ENCODE measurements at places on chromosomes 7 and 10.

DNA sequence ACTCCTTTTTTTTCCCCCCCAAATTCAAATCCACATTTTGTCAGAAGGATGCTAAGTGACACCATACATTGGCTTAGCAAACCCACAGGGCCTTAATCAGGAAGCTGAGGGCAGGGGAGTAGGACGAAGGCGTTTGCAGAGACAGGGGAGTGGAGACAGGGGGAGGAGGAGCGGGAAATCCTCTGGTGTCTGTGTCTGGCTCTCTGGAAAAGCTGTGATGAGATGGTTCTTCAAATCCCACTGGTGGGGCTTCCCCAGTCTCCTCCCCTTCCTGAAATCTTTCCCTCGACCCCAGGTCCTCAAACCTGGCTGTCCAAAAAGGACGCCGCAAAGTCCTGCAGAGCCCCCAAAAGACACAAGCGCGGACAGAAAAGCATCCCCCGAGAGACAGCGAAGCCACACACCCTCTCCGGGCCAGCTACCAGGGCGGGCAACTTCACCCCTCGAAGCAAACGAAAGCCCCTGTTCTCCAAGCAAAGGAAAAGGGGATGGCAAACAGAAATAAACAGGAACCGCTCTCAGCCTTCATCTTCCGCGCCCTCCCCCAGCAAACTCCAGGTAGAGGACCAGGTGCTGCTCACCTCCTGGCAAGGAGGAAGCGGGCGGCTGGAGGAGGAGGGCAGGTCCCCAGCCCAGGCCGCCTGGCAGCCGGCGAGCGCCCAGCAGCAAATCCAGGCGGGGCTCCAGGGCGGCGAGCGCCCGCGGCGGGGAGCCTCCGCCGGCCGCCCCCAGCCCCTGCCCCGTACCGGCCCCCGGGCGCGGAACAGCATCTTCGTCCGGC, 520 bp downstream of the ELAPOR2 start:
- DNase-seq, result peak; percentile 8

GRCh38 chr7:118492466-118492865, 268.0 kb downstream of the ANKRD7 start:
- no peak for DNase-seq

- DNase-seq, result no peak
These were observed 136.5 kb upstream of the ADARB2 start for GRCh38 chr10:1873661-1874315.

- DNase-seq, result no peak
These were observed 214.7 kb downstream of the FRMD4A start for GRCh38 chr10:14116021-14116420.

DNA sequence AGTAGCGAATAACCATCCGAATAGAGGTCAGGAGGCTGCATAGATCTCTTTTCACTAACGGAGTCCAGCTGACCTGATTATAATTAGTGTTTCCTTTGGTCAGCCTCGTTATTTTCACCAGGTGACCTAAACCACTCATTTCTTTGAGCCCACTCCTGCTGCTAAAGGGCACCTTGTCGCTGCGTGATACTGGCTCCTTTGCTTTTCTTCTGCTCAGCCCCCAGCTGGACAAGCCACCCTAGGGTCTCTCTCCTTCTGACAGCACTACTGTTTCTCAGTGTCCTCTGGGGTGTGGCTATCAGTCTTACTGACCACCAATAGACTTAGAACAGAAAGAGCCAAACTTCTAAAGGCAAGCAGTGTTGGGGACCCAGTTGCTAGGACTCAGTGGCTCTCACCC, 2.7 kb upstream of the IGFBP3 start:
- DNase-seq, result no peak

GRCh38 chr7:94109556-94109955, 105.4 kb upstream of the BET1 start:
- no peak for DNase-seq

DNA sequence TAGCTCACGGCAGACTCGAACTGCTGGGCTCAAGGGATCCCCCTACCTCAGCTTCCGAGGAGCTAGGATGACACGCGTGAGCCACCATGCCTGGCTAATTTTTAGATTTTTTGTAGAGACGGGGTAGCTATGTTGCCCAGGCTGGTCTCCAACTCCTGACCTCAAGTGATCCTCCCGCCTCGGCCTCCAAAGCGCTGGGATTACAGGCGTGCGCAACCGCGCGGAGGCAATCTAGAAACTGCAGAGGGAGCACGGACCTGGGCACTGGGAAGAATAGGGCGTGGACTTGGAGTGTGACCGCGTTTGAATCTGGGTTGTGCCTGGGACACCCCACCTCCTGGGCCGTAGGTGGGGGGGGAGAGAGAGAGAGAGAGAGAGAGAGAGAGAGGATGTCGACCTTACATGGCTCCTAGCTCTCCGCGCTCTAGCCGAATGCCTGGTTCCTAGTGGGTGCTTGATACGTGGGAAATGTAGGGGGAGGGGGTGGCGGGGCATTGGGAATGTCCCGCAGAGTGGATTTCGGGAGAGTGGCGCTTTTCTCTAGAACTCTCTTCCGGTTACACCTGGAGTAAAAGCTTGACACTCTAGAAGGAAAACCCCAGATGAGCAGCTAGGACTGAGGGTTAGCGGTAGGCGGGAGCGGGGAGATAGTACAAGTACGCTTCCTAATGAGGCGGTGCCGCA, 1.2 kb upstream of the MAP3K8 start:
- DNase-seq, result no peak

DNA sequence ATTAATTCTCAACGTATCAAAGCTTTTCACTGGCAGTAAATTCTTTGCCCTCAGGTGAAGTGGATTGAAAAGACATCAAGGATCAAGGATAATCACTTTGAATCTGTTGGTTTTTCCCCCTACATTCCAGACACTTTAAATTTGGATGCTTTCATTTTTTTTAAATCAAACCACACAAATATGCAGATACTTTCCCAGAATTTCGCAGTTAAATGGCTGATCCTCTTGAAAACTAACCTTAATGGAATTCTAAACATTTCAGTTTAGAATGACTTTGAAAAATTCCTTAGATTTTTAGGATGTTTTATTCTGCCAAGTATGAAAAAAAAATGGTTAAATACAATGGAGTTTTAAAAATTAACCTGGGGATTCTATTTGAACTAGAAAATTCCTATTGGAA, 325.9 kb downstream of the GFRA1 start:
- DNase-seq, result no peak

- DNase-seq, result no peak
These were observed 136.6 kb upstream of the NRBF2 start for GRCh38 chr10:62996516-62996915.

- no peak for DNase-seq
These were observed 91.8 kb upstream of the KCNIP2 start for GRCh38 chr10:101935431-101935830.

- DNase-seq, result no peak
These were observed 114.9 kb downstream of the STRA8 start for GRCh38 chr7:135348493-135348892.

GRCh38 chr7:44150466-44150832, 9.3 kb upstream of the MYL7 start:
- no peak for DNase-seq

GRCh38 chr10:97090644-97091043, 95.1 kb downstream of the SLIT1 start:
- DNase-seq, result no peak

- DNase-seq, result no peak
These were observed 11.8 kb upstream of the PRKAR1B start for GRCh38 chr7:738723-739454.

DNA sequence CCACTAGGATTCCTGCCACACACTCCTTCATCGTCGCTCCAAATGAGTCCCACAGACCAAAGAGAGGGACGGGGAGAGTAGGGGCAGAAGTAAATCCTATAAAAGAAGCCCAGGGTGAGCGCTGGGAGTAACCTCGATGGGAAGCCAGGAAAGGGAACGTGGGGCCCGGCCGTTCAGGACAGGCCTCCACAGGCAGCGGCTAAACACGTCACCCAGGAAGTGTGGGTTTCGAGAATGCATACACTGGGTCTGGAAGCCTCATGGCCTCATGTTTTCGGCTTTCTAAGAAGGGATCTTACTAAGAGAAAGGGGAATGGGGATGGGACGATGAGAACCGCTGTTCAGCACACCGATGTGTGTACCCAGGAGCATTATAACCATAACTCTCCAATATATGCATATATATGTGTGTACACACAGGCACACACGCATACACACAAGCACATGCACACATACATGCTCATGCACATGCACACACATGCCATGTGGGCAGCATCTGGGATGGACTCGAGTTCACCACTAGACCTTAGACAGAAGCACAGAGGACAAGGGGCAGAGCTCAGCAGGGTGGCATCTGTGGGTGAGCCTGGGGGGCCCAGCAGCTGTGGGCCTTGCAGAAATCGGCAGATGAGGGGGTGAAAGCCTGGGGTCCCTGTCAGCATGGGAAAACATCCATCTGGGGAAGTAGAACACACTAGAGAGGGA, 14.8 kb upstream of the CNPY1 start:
- no peak for DNase-seq

DNA sequence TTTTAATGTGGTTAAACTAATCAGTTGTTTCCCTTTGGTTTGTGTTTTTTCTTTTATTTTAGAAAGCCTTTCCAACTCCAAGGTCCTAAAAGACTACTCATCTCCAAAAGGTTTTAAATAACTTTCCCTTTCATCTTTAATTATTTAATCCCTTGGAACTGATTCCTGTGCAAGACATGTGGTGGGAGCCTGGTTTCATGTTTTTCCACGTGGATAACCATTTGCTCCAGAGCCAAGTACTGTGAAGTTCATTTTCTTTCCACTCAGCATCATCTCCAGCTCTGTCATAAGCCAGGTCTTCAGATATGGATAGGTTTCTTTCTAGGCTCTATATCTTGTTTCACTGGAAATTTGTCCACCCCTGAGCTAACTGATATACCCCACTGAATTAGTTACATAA, 16.7 kb downstream of the PPP1R3C start:
- DNase-seq, result no peak

- no peak for DNase-seq
These were observed 34.9 kb downstream of the BAIAP2L1 start for GRCh38 chr7:98365863-98366561.

GRCh38 chr10:7738536-7739407, 35.7 kb downstream of the ITIH2 start:
- no peak for DNase-seq

DNA sequence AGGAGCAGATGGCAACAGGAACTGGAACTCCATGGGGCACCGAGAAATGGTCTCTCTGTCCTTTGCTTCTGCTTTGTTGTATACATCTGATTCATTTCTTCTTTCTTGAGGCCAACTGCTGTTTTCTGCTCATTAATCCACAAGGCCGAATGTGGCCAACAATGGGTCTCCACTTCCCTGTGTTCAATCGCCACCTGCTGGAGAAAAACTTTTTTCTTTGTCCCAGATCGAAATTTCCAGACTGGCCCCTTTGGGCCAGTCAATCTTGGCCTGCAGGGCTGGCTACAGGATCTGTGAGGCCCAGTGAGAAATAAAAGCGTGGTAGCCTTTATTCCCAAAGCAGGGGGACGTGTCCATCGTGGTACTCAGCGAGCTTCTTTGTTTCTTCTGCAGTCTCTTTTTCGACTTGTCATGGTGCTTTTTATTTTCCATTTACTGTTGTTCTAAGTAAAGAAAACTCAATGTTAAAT, 58.8 kb downstream of the PARP12 start:
- DNase-seq, result peak; percentile 52

Measured in activated T-cell treated with anti-CD3 and anti-CD28 coated beads, Interleukin-2, amount 50 U/mL, for 72 hours (primary cell).